ENCODE measurements at places on chromosomes 6 and 20.
A peak's percentile ranks its signal among the peaks of the same experiment; 100 is the strongest.

GRCh38 chr6:5411414-5411813 is 150.1 kb downstream of the FARS2 start:
- DNase-seq, result no peak

- DNase-seq, result no peak
Measured at GRCh38 chr6:113651120-113651519, 206.0 kb upstream of the MARCKS start.

DNA sequence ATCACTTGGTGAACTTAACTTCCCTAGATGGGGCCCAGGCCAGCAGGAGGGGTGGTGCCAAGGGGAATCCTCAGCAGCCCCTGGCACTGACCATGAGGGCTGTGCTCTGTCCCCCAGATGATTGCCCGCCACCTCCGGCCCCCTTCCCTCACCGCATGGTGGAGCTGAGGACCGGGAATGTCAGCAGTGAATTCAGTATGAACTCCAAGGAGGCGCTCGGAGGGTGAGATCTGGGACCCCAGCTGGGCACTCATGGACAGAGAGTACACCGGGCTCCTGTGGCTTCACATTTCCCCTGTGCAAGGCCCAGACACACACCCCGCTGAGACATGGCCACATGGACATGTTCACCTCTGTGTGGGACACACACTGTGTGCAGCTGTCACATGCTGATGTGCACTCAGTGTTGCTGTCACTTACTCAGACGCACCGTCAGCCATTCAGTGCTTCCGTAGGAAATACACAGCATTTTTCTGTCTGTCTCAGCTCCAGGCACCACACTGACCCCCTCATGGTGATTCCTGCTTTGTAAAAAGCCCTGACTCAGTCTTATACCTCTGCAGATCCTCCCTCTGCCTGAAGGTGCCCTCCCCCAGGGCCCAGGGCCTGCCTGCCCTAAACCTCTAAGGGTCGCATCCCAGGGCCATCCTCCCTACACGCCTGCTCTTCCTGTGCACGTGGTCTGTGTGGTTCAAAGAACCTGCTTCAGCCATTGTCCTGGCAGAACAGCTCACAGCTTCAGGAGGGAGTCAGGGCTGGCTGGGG is 4.4 kb downstream of the MYLK2 start:
- no peak for DNase-seq

DNA sequence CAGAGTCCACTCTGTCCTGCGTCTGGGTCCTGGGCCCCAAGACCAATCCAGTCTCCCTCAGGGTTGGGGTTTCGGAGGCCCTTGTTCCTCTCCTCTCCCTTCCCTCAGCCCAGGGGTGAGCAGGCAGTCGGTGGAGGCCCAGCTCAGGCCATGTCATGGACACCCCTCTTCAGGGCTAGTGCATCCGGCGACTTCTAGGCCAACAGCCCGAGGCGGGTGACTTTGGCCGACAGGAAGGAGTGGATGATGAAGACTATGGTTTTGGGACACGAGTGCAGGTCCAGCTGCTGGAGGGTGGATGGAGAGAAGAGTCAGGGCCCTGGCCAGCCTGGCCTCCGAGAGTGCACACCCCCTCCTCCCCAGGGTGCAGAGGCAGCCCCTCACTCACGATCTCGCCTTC is 7.0 kb upstream of the CDK5RAP1 start:
- DNase-seq, result no peak

- DNase-seq, result peak; percentile 57
Measured at GRCh38 chr6:31888276-31889258, 8.9 kb downstream of the EHMT2 start.

DNA sequence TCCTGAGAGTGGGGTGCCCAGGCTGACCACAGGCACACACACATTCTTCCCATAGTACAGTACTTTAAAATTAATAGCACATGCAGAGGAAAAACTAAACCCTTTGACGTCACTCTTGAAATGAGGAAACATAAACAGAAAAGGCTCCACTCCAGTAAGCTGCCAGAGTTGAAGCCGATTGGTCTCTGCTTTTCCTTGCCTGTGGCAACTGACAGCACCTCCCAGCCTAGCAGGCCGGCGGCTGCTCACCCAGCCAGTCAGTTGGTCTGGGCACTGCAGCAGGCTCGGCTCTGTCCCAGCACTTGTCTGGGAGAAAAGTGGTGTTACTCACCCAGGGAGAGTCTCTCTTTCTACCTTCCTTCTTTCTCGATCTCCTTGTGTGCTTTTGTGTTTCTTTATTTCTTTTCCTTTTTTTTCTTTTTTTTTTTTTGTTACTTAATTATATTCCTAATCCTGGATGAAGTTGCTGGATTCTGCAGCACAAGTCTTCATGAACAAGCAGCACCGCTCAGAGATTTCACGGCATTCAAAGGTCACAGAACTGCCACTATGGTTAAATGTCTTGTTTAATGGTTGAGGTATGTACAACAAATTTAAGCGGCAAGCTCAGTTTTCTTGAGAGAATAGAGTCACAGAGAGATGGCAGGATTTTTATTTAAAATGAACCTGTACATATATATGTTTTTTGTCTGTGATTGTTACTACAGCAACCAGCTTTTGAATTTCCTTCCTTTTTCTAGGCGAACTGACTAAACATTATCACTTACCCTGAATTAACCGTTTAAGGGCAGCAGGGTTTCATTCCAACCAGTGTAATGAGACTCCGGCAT is at the start of gene PDE7B:
TSS of gene PDE7B (plus strand) at position 260 of the 830 bp plus-strand sequence.
- DNase-seq, result peak; percentile 56
